ENCODE measurements at places on chromosomes 16 and 17. TPM values are rescaled to one million over a fixed set of nuclear protein-coding genes. Genes with fewer than 3 reads are reported as not detected.

Gene TRAF4
- 23.9 TPM for total RNA-seq

Gene KRTAP9-2
- not detected for total RNA-seq

Gene HEXIM1
- 10.6 TPM for total RNA-seq

Gene MYH10
- 200 TPM for total RNA-seq

Gene HNF1B
- not detected for total RNA-seq

Gene KRTAP17-1
- not detected for total RNA-seq

Gene ITGB3
- total RNA-seq, result 14.2 TPM

Gene GSG1L
- not detected for total RNA-seq

Gene LDHD
- 0.31 TPM for total RNA-seq

Gene CMTM2
- total RNA-seq, result not detected

Gene TEX14
- under 0.01 TPM for total RNA-seq

Gene LRRC46
- total RNA-seq, result 0.25 TPM

Gene NRN1L
- total RNA-seq, result not detected

Gene ASGR1
- total RNA-seq, result 0.66 TPM
